ENCODE measurements at places on chromosomes 1 and 21. TPM values are rescaled to one million over a fixed set of nuclear protein-coding genes. Genes with fewer than 3 reads are reported as not detected.

Gene CFAP410
- 11.0 TPM for total RNA-seq

Gene UBAP2L
- total RNA-seq: 37.1 TPM

Gene PPFIA4
- 15.7 TPM for total RNA-seq

Gene CCDC24
- total RNA-seq: under 0.01 TPM

Gene CNIH3
- 4.2 TPM for total RNA-seq

Gene PPM1J
- 1.0 TPM for total RNA-seq

Gene UBE2U
- total RNA-seq: not detected

Gene ERICH3
- total RNA-seq: not detected

Gene SLC35F3
- total RNA-seq: 0.52 TPM

Gene INTS3
- 24.0 TPM for total RNA-seq

Gene DPT
- 74.6 TPM for total RNA-seq
